ENCODE measurements at places on chromosomes 3 and 15.

GRCh38 chr3:18007980-18008379, 265.5 kb upstream of the TBC1D5 start:
- DNase-seq: no peak

DNA sequence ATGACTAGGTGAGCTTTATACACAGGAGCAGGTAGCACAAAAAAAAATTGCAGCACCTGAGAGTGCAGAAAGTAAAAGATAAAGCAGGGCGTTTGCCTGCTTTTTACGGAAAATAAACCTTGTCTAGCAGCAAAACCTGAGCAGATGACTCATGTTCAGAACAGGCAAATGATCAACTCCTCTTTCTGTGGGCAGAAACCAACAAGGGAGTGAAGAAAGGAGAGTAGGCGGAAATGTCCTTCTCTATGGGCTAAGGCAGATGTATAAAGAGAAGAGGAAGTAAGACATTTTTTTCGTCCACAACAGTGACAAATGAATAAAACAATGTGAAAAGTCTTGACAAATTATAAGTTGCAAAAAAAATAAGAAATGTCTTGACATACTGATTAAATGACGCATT, 24.5 kb upstream of the GMNC start:
- no peak for DNase-seq

- DNase-seq: no peak
These were observed 113.8 kb upstream of the LINGO1 start for GRCh38 chr15:77746254-77747174.

DNA sequence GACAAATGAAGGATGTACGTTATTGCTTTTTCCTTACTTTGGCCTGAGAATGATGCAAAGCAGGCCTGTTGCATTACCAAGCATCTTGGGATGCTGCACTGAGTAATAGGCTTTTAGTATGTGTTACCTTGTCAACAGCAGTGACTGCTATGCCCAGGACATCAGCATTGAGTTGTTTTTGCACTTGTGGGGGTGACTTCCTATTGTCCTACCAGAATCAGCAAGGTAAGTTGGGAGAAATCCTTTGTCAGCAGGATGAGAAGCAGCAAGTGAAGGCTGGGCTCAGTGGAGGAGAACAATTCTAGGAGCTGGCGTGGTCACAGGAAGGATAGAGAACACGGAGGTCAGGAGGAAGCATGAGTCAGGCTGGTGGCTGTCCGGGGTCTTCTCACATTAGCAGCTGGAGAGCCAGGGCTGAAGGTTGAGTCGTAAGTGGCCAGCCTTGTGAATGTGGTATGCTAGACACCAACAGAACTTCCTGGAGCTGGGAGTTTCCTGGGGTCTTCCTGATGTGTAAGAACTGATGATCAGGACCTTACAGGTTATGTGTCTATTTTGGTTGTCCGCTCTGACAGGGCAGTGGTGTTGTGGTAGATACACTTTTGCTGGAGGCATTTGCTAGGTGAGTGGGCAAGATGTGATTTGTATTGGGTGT, 142.7 kb downstream of the FNDC3B start:
- no peak for DNase-seq

DNA sequence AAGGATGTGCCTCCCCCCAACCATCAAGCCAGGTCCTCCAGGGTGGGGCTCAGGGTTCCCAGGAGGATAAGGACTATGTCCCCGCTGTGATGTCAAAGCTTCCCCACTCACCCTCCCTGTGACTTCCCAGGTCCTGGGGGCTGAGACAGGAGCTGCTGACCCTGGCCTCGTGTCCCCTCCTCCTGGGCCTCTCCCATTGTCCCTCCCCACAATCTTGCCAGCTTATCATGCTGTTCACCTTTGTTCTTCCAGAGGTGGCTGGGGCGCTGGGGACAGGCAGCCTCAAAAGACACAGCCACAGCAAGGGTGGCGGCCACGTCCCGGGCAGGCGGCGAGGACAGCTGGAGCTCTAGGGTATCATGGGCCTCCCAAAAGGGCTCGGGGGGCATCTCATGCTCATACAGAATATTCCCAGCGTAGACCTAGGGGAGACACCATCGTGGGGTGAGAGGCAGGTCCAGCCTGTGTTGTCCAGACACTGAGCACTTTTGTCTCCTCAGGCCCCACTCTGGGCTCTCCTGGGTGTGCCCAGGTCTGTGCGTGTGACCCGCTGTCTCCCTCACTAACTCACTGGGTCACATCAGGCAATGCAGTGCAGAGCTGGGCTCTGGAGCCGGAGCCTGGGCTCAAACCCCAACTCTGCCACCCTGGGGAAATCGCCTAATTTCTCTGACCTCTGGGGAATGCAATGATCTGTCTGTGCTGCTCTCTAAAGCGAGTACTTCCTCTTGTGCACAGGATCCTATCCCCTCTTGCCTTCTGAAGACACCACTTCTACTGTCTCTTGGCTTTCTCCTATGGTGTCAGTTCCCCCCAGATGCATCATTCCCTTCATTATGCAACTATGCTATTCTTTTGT, 30.0 kb downstream of the SNX33 start:
- DNase-seq: no peak
